ENCODE measurements at places on chromosomes 5 and 9.

GRCh38 chr9:108565651-108566378, 290.0 kb downstream of the ACTL7B start:
- peak; percentile 25 for DNase-seq

DNA sequence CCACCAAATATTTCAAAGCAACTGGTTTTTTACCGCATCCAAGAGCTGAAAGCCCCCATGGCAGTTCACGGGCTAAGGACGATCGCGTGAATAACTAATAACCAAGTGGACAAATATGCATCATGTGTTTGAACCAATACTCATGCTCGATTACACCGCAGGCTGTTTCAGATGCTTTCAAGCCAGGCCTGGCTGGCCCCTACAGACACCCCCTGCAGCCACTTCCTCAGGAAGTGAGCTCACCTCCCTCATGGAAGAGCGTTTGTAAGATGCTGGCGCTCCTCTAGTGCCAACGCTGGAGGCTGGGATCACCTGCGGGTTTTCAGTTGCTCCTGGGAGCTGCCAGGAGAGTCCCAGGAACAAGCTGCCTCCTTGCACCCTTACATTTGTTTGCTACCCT, 53.9 kb upstream of the PTCH1 start:
- DNase-seq = no peak

- peak; percentile 78 for DNase-seq
These were observed 57.2 kb downstream of the COL5A1 start for GRCh38 chr9:134698587-134699342.

DNA sequence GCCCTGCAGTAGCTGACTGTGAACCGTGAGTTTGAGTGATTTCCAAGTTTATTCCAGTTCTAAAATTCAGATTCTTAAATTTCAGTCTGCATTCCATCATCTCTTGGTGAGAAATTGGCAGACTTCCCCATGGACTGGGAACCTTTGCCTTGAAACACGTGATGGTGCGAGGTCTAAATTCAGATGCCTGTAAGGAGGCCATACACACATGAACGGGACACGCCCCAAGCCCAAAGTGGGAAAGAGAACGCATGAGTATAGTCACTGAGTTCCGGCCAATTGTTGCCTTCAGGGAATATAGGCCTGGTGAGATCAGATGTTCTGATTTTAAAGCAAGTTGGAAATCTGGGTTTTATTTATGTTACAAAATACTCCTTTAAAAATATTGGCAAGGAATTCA, 1084.4 kb upstream of the WWC1 start:
- no peak for DNase-seq

DNA sequence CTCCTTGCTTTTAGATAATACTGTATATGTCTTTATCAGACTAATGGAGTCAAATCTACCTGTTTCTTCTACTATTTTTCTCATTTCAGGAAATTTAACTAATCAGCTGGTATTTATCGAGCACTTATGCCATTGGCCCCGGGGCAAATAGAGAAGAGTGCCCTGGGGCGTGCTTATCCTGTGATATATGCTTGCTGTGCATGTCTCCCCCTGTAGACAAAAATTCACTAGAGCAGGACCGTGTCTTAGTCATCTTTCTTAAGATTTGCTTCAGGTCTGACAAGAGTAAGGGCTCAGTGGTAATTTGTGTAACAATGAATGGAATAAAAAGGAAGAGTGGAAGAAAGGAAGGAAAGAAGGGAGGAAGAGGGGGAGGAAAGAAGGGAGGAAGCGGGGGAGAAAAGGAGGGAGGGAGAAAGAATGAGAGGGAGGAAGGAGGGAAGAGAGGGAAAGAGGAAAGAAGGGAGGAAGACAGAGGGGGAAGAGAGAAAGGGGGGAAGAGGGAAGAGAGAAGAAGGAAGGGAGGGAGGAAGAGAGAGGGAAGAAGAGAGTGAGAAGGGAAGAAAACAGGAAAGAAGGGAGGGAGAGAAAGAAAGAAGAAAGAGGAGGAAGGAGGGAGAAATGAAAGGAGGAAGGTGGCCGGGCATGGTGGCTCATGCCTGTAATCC, 295.7 kb upstream of the PANK3 start:
- no peak for DNase-seq

DNA sequence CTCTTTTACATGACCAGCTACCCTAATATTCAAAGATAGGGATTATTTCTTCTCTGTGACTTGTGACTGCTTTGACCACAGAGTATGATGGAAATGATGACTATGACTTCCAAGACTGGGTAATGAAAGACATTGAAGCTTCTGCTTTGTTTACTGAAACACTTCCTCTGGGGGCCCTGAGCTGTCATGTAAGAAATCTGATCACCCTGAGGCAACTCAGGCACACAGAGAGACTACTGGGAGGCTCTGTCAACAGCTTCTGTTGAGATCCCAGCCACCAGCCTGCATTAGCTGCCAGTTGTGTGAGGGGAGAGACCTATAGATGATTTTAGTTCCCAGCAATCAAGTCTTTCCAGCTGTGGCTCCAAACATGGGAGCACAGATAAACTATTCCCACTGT, 76.5 kb downstream of the KCTD16 start:
- DNase-seq = no peak

DNA sequence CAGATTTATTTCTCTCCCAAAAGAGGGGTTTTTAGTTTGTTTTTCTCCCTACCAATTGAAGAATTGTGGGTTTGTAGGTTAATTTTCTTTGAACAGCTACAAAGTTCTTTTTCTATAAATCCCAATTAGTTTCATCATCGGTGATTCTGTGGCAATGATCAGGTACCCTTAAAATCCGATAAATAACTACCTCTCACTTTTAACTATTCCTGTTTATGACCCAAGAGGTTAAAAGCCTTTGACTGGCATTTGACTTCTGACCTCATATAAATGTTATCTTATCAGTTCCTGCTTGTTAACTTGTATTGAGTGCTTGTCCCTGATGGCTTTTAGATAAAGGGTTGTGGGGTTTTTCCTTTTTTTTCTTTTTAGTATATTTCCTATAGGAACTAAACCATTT, 124.4 kb upstream of the TMEM161B start:
- no peak for DNase-seq

GRCh38 chr9:72453797-72454196, 67.6 kb upstream of the TMC1 start:
- DNase-seq = no peak

- no peak for DNase-seq
These were observed 128.1 kb upstream of the VLDLR start for GRCh38 chr9:2493529-2493928.

- DNase-seq = no peak
These were observed 177.2 kb upstream of the MAP3K1 start for GRCh38 chr5:56638061-56638621.

- peak; percentile 4 for DNase-seq
These were observed 126.0 kb downstream of the WNK2 start for GRCh38 chr9:93309889-93310425.

- DNase-seq = no peak
These were observed 37.3 kb upstream of the NOTCH1 start for GRCh38 chr9:136582977-136583735.

GRCh38 chr9:89604729-89605464, at the start of gene GADD45G:
GADD45G (plus strand) TSS chr9:89605012; CDS start chr9:89605122, 110 bp downstream.
- DNase-seq = peak; percentile 86

- peak; percentile 5 for DNase-seq
These were observed 79.2 kb upstream of the TGFBR1 start for GRCh38 chr9:99025616-99026270.

GRCh38 chr5:33936381-33937016, at the start of gene RXFP3:
RXFP3 (plus strand) TSS chr5:33936386; CDS start chr5:33936741, 355 bp downstream.
- no peak for DNase-seq

DNA sequence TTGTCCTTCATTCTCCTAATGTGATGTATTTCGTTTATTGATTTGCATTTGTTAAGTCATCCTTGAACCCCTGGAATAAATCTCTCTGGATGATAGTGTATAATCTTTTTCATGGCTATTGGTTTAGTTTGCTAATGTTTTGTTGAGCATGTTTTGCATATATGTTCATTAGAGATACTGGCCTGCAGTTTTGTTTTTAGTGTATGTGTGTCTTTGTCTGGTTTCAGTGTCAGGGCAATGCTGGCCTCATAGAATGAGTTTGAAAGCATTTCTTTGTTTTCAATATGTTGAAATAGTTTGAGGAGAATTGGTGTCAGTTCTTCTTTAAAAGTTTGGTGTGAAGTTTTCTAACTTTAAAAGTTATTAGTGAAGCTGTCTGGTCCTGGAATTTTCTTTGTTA, 149.6 kb upstream of the ATP10B start:
- DNase-seq = no peak

DNA sequence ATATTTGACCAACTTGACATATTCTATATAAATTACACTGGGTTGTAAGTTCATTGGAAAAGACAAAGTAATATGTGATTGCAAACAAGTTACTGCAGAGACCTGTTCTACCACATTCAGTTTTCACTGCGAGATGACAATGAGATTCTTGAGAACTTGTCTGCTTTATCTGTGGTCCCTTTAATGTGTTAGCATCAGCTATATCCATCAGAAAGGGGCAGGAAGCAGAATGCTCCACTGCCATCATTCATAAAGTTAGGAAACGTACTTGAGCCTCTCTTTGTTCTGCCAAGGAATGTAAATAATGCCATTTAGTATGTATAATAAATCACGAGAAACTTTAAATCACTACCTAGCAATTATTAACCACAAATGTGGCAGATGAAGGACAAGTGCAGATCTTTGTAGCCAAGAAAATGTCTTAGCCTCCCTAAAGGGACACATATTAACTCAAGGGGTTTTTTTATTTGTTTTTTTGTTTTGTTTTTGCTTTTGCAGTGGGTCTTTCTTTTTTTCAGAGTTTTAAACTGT, 59.4 kb downstream of the GIN1 start:
- DNase-seq = no peak

DNA sequence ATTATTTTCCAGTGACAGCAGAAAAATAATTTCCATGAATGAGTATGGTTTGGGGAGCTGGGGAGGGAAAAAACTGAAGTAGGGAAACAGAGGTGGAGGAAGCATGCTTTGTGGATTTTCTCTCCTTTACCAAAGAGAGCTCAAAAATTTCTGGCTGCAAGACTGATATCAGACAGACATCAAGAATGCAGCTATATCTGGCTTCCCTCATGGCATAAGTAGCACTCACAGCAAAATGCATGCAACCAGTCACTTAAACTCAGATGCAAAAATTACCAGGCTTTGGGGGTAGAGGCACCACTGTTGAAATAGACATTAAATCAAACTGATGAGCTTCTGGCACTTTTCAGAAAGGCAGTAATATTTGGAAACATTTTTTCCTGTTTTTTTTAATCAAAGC, 196.9 kb downstream of the TSSK1B start:
- DNase-seq = no peak

GRCh38 chr9:78112004-78112403, 80.4 kb upstream of the GNAQ start:
- DNase-seq = no peak
